ENCODE measurements at places on chromosomes 4 and X.

GRCh38 chrX:36957425-36958328, 50.5 kb upstream of the FAM47C start:
- DNase-seq: peak; percentile 31

- no peak for DNase-seq
Measured at GRCh38 chr4:146637621-146638332, 916 bp upstream of the POU4F2 start.

DNA sequence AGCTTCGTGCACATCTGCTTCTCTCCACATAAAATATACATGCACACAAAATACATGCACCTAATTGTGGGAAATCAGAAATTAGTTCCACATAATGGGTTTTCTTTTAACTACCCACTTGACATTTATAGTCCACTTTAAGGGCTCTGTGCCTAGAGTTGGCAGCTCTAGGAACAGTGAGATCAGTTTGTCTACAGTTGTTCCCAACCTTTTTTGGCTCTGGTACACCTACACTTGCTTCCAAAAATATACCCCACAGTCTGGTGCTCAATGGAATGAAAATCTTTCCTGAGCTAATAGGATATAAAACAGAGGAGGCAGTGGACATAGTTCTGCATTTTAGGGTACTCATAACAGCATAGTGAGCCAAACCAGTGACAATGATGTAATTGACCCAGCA, 36.1 kb downstream of the HDAC8 start:
- no peak for DNase-seq

- no peak for DNase-seq
Measured at GRCh38 chrX:44996277-44996676, 123.3 kb downstream of the KDM6A start.

DNA sequence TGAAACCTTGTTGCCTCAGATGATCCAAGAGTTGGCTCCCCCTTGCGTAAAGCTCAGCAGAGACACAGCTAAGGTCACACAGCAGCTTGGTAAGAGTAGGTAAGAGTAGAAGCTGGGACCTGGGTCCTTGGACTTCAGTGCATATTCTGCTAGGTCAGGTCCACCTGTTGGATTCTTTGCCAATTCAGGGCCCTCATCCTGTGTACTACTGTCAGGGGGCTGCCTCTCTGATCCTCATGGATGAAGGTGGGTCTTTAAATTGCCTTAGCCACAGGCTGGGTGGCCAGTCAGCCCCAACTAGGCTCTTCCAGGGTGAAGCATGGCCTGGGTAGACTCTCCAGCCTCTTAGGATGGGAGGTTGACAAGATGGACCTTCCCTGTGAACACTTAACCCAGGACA, 155.8 kb downstream of the AMMECR1 start:
- DNase-seq: no peak

- no peak for DNase-seq
Measured at GRCh38 chr4:56164907-56165306, 216.2 kb downstream of the CEP135 start.

DNA sequence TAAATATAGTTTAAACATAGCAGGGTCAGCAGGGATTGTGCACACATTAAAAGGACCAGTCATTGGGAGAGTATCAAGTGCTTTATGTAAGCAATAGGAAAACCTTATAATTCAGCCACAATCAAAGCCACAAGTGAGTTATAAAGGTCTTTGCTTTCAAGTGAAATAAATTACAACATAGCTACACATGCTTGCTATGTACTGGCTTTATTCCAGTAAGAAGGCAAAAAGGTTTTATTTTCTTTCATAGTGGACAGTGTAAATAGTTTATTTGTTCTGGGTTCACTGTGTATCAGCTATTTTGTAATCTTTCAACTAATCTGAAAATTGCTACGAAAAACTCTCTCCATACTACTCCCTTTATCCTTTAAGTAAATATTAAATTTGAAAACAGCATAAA, 691.4 kb downstream of the PCDH7 start:
- no peak for DNase-seq

GRCh38 chr4:98524230-98524629, 134.2 kb downstream of the TSPAN5 start:
- no peak for DNase-seq

- DNase-seq: no peak
Measured at GRCh38 chrX:142483965-142484364, 278.9 kb upstream of the MAGEC2 start.

DNA sequence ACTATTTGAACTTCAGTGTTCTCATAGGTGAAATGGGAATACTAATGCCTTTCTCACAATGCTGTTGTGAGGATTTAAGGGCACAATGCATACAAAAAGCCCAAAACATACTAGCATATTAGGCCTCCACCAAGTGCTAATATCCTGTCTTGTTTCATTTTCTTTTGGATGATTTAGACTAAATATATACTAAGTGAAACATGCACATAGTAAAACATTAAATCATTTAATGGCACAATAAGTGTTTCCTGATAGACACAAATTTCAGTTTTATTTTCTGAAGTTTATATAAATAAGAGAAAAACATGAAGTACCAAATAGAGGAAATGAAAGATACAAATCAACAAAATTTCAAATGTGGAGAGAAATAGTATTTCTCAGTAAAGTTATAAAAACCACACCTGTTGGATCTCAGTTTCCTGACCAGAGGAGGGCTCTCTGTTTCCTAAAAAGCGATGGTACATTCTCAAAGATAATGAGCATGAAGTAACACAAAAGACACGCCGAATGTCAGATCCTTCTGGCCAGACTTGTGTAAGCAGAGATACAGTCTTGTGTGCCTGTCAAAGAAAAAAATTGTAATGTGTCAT, 25.1 kb downstream of the DDX60 start:
- no peak for DNase-seq

DNA sequence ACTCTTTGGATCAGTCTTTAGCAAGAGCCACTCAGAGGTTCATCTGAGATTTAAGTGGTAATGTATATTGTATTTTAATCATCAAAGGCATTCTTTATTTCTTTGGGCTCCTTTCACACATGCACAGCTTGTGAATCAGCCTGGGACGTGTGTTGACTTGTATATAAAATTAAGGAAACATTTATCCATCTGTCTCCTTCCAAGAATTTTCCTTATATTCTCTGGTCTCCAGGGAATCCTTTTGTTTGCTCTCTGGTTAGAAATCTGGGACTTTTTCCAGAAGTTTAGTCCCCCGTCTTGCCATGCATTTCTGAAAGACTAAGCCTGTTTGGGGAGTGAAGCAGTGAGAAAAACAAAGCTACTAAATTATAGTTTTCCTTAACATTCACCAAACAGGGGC, 212.3 kb downstream of the DCAF12L2 start:
- DNase-seq: no peak

GRCh38 chrX:150676221-150676620, 17.0 kb upstream of the MTMR1 start:
- no peak for DNase-seq

- no peak for DNase-seq
Measured at GRCh38 chrX:57070185-57070984, 51.0 kb downstream of the SPIN2B start.

DNA sequence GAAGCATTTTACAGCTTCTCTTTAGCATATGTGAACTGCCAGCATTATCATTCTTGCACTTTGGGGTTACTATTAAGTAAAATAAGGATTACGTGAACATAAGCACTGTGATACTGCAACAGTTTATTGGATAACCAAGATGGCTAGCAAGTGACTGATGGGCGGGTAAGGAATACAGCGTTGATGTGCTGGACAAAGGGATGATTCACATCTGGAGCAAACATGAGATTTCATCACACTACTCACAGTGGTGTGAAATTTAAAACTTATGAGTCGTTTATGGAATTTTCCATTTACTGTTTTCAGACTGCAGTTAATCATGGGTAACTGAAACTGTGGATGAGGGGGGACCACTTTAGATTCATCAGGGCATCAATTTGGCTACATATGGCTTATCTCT, 16.0 kb downstream of the NBDY start:
- DNase-seq: no peak

DNA sequence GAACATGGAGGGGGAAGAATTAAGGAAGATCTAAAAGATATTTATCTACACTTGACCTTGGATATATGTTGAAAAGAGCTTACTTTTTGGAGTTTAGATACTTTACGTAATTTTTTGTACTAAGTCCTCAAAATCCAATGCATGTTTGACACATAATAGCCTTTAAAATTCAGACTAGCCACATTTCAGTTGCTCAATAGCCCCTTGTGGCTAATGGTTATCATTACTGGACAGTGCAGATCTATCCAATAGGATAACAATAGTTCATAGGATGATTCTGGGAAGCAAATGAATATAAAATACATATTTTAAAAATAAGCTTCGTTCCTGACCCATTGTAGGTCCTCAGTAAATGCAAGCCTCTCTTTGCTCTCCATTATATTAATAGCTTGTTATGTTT, 13.8 kb downstream of the AP1AR start:
- DNase-seq: no peak

DNA sequence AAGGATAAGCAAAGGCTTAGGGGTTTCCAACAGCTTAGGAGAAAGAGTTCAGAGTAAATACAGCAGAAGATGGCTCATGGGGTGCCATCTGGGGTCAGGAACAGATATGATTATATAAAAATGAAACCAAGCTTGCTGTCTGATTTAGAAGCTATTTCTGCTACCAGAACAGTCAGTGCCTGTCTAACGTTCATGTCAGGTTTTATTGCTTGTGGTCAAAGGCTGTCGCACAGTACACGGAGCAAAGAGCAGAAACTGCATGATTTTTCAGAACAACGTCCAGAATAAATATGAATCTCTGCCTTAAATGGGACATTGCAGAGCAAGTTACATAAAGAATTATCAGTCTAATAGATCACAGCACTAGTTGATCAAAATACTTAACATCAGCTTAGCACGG, 17.4 kb downstream of the CETN2 start:
- no peak for DNase-seq

- no peak for DNase-seq
Measured at GRCh38 chr4:157219711-157220370, 687 bp upstream of the GRIA2 start.

GRCh38 chr4:43341741-43342140, 449.2 kb downstream of the GRXCR1 start:
- no peak for DNase-seq

- DNase-seq: no peak
Measured at GRCh38 chrX:139892512-139892911, 40.3 kb downstream of the ATP11C start.

DNA sequence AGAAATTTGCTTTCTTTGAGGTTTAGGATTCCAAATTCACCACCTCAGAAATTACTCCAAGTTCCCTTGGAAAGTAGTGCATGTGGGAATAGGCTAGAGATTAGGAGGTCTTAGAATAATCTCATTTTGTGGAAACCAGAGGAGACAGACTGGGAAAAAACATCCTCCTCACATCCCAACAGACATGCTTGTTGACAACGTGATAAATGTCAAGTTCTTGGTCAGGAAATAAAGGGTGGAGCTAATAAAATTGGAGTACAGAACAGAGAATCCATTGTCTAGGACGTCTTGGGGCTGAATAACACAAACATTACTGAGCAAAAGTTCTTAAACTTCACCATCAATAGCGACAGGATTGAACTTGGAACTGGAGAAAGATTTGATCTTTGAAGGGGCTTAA, 233.4 kb downstream of the PABPC4L start:
- no peak for DNase-seq

DNA sequence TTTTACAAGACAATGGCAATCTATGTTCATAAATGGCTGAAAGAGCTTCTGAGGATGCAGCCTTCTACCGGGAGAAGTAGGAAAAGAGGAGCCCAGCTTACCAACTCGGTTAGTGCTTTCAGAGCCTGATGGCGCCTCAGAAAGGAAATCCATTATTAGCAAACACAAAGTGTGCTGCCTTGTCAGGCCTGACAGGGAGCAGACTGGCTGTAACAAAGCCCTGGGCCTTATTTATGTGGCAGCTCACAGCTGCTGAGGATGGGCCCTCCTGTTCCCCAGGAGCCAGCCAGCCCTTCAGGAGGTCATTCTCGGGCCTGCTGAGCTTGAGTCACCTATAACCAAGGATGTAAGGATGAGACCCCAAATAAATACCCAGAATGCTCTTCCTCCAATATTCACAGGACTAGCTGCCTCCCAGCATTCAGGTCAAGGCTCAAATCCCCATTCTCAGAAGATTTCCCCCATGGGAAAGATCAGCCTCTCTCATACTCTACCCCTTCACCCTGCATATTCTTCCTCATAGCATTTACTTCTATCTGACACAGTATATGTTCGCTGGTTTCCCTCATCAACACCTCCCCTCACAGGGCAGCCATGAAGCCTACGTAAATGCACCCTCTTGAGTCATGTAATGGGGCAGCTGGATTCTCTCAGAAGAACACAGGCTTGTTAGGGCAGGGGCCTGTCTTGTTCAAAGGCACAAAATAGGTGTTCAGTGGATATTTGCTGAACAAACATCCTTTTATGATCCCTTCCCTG, 227.0 kb upstream of the RASGEF1B start:
- DNase-seq: peak; percentile 20

DNA sequence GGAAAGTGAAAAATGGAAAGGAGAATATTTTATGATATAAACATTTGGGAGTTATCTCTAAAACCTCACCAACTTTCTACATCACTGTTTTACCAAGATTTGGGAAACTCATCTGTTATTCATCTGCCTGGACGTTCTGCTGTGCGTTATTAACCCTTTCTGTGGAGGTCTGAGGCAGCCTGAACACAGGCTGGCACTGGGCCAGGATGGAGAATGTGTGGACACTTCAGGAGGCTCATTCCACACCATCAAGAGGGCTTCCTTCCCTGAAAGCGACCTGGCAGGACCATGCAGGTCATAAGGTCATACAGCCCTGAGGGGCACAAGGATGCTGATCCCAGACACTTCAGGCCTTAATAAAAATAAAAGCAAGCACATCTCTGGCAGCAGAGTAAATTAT, 31.2 kb upstream of the TMEM184C start:
- no peak for DNase-seq

GRCh38 chrX:6184900-6185515, 43.7 kb downstream of the NLGN4X start:
- no peak for DNase-seq

DNA sequence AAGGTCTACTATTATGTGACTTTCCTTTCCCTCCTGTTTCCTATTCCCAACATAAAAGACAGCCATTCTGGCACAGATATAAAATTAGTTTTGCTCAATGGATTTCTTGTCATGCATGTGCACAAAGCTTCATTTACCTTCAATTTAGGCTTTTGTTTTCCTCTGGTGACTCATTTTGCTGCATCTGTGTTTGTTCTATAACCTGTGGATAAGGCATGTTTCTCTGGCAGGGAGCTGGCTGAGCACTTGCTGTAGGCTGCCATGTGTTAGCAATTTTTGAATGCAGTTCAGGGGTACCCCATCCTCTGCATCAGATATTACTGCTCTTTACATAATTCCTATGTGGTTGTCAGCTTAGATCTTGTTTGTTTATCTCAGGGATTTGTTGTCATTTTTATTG, 202.8 kb upstream of the GRID2 start:
- no peak for DNase-seq

All from neuronal stem cell (in vitro differentiated cells).